ENCODE measurements at places on chromosomes 4 and X. TPM values are rescaled to one million over a fixed set of nuclear protein-coding genes. Genes with fewer than 3 reads are reported as not detected.

DRD5 gene
- not detected for total RNA-seq

ARSJ gene
- 51.3 TPM for total RNA-seq

HGFAC gene
- total RNA-seq: not detected

CXorf49 gene
- not detected for total RNA-seq

SPATA18 gene
- 17.2 TPM for total RNA-seq

TRAM1L1 gene
- 3.3 TPM for total RNA-seq

KLHL4 gene
- 4.4 TPM for total RNA-seq

ZNF630 gene
- 1.2 TPM for total RNA-seq

CXCL10 gene
- under 0.01 TPM for total RNA-seq

ODAM gene
- total RNA-seq: not detected

TMEM271 gene
- total RNA-seq: not detected

SUPT20HL1 gene
- not detected for total RNA-seq

SPIN2A gene
- total RNA-seq: 0.38 TPM

DMRTC1B gene
- not detected for total RNA-seq

PGM2 gene
- total RNA-seq: 31.3 TPM

ZMAT1 gene
- 2.0 TPM for total RNA-seq

BTK gene
- total RNA-seq: not detected

CCSER1 gene
- total RNA-seq: not detected

ADH4 gene
- total RNA-seq: 0.28 TPM

CT45A2 gene
- total RNA-seq: not detected

STBD1 gene
- 8.8 TPM for total RNA-seq

TLR2 gene
- 0.85 TPM for total RNA-seq

CYSLTR1 gene
- total RNA-seq: not detected

HPGD gene
- total RNA-seq: 0.28 TPM

GLA gene
- total RNA-seq: 27.3 TPM

CPZ gene
- 1.5 TPM for total RNA-seq

LGI2 gene
- under 0.01 TPM for total RNA-seq

RTL3 gene
- 0.19 TPM for total RNA-seq

RBBP7 gene
- 61.2 TPM for total RNA-seq

TACR3 gene
- not detected for total RNA-seq

DCAF12L2 gene
- total RNA-seq: under 0.01 TPM

PDZD4 gene
- total RNA-seq: 0.56 TPM

DUX4 gene
- total RNA-seq: not detected

SOD3 gene
- total RNA-seq: 156 TPM

AFF2 gene
- total RNA-seq: 0.56 TPM

FATE1 gene
- total RNA-seq: not detected

RHOXF1 gene
- not detected for total RNA-seq

HTT gene
- total RNA-seq: 42.3 TPM

C4orf33 gene
- total RNA-seq: 10.4 TPM

FABP2 gene
- under 0.01 TPM for total RNA-seq

GASK1B gene
- 81.7 TPM for total RNA-seq

RNF175 gene
- total RNA-seq: not detected

SCRG1 gene
- total RNA-seq: 0.56 TPM

CLDN22 gene
- total RNA-seq: not detected

KIAA1210 gene
- not detected for total RNA-seq

PDGFRA gene
- 295 TPM for total RNA-seq

ZNF141 gene
- 12.1 TPM for total RNA-seq

PDCL2 gene
- total RNA-seq: not detected

TCEAL2 gene
- 0.19 TPM for total RNA-seq

HPRT1 gene
- 32.6 TPM for total RNA-seq

FGFBP1 gene
- total RNA-seq: not detected

VCX2 gene
- total RNA-seq: 0.19 TPM

CNGA1 gene
- 0.56 TPM for total RNA-seq
